Muscle of arm (tissue), 14 donors: ENCODE measurements at places on chromosomes 1 and 21.

DNA sequence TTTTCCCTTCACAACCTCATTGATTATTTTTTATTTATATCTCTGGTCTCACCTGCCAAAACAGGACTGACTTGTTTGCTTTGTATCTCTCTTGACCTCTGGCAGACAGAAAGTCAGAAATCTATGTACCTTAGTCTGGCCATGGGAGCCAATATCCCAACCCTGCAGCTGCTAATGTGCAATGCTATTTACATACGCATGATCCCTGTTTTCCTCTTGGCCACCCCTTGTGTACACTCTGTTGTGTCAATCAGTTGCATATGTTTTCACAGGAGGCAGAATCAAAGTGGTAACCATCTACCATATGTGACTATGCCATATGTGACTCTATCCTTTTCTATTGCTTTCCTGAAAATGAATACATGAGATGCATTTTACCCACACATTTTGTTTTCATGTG lies 688.8 kb downstream of the PLA2G4A start:
- DNase-seq = no peak

DNA sequence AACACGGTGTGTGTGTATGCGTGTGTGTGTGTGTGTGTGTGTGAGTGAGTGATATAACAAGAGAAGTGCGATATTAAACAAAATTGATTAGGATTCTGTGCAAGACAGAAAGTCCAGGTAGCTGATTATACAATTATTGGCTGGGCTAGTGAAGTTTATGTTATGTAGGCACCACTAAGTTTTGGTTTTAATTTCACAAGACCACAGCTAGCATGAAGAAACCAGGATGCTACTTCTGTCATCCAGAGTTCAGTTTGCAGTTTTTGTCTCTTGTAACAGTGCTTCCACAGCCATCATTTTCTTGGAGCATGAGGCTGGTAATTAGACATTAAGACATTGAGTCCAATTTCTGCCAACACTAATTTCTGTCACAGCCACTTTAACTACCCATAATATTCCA lies 1590.2 kb upstream of the B3GALT2 start:
- no peak for DNase-seq

DNA sequence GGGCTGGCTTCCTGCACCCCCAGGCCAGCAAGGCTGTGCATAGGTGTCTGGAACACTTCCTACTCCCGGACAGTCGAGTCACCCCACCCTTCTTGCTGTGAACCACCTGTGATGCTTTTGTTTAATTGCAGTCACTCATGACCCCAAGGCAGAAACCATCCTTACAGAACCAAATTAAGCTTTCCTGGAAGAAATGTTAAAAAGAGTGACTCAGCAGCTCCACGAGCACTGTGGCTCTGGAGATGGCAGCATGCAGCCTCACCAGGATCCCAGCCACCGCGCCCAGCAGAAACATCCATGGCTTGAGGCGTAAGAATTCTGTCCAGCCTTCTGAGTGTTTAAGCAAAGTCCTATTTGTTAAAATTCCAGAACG lies 28.8 kb downstream of the SNAP47 start:
- no peak for DNase-seq

DNA sequence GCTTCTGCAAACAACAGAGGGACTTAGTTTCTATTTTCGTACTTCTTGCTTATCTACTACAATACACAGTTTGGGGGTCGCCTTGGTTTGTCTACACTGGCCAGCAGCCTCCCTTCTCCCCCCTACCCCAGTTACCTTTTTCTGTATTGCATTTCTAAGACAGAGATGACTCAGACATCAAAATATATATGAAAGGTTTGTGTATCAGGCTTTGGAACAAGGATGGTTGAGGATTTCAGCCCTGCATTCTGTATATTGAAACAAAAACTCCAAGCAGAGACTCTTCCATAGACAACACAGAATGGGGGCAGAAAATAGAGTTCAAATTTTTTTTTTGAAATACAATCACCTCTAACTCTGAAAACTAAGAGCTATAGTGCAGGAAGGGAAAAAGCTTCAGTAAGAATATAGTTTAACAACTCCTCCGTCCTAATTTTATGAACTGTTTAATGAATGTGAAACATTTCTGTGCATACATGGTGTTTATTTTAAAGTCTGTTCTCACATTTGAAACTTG lies 1.9 kb downstream of the SAMD13 start:
- no peak for DNase-seq

DNA sequence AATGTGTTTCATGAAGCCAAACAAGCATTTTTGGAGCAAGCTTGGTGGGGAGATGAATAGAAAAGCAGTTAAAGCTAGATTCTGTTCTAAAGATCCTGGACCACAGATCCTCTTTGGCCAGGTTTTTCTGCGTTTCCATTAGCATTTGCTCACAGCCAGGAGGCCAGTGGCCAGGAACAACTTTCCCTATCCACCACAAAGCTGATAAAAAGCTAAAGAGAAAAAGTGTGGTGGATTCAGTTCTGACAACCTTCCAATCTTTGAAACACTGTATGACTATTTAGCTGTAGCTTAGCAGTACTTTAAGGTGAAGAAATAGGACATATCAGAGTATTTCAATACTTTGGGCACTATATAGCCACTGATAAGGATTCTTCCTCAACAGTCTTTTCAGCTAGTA lies 3.0 kb upstream of the NEK7 start:
- peak; percentile 72 for DNase-seq
